ENCODE measurements at places on chromosomes 1 and 21.

DNA sequence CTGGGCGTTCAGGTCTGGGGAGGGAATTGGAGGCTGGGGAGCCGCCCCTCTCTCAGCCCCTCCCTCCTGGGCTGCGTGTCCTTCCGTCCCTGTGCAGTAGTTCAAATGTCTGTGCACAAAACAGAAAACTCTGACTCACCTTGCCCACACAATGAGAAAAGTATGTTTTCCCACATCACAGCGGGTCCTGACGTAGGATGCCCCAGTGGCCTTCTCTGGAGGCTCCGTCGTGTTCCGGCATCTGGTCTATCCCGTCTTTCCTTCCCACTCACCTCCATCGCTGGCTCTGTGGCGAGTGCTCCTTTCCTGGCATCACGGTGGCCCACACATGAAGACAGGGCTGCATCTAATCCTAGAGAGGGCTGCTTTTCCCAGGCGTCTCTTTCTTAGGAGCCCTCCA is 224.0 kb downstream of the KAZN start:
- DNase-seq: no peak

GRCh38 chr1:240189386-240189989 is 97.8 kb downstream of the FMN2 start:
- no peak for DNase-seq

GRCh38 chr1:198370996-198371395 is 169.5 kb downstream of the ATP6V1G3 start:
- no peak for DNase-seq

DNA sequence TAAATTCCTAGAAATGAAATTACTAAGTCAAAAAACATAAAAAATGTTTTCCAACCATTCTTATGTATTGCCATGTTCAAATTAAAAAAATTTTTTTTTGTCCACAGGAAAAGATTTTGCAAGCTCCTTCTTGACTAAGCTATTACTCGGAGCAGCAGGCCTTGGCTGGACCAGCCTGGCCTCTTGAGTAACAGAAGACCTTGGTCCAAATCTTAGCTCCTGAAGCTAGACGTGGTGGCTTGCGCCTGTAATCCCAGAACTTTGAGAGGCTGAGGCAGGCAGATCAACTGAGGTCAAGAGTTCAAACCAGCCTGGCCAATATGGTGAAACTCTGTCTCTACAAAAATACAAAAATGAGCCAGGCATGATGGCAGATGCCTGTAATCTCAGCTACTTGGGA is 77.6 kb downstream of the CLSTN1 start:
- DNase-seq: no peak

GRCh38 chr1:176926330-176927086 is 238.0 kb downstream of the ASTN1 start:
- no peak for DNase-seq

Data from anterior cingulate cortex (tissue), 58 donors.